ENCODE measurements at places on chromosomes 2 and 18. TPM values are rescaled to one million over a fixed set of nuclear protein-coding genes. Genes with fewer than 3 reads are reported as not detected.

- peak; percentile 82 for DNase-seq
Observed at GRCh38 chr2:231640641-231641111, 48.0 kb downstream of the TEX44 start.

The LOXL3 gene
- polyA plus RNA-seq: 2.9 TPM

GRCh38 chr2:241618296-241618805, 18.6 kb downstream of the THAP4 start:
- no peak for DNase-seq

The RBM43 gene
- polyA plus RNA-seq: 3.0 TPM
